ENCODE measurements at places on chromosomes 5 and 9. TPM values are rescaled to one million over a fixed set of nuclear protein-coding genes. Genes with fewer than 3 reads are reported as not detected.

- H3K27me3 ChIP-seq, result no peaks in the 10 kb centered on the region
- no peaks in the 10 kb centered on the region for H3K4me1 ChIP-seq
- H3K36me3 ChIP-seq, result no peaks in the 10 kb centered on the region
- no peak for DNase-seq
Measured at GRCh38 chr9:120299785-120300184, 280.2 kb downstream of the CDK5RAP2 start.

The UGT3A1 gene
- total RNA-seq, result not detected

- H3K4me3 ChIP-seq, result no peak overlapping the region
- no peak for DNase-seq
- no peaks in the 10 kb centered on the region for H3K27me3 ChIP-seq
- no peaks in the 10 kb centered on the region for H3K4me1 ChIP-seq
Measured at GRCh38 chr9:91258451-91258850, 103.3 kb downstream of the AUH start.

DNA sequence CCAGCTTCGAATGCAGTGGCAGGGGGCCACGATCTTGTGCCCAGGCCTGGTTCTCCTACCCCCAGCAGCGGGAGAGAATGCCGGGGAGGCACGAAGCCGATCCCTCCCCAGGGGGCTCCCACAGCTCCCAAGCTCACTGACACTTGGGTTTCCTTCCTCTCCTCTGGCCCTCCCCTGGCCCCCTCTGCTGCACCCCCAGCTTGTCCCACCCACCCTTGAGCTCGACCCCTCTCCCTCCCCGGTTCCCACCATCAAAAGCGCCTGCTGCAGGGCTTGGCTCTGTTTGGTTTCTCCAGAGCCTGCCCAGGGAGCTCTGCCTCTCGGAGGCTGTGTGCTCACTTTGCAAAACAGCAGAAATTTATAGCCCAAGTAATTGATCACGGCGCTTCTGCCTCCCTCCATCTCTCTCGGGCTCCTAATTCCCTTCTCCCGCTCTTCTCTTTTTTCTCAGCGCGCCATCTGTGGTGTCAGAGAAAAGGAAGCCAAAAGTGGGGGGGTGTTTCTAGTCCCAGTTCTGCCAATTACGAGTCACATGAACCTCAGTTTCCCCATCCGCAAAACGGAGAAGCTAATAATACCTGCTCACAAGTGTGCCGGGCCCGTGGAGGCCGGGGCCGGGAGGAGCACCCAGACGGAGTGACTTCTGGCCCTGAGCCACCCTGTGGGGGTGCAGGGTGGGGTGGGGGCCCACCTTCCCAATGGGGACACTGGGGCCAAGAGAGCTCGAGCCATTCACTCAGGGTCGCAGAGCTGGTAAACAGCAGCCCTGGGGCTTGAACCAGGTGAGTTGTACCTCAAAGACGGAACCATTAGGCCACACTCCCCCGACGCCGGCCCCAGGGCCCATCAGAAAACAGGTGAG is 141.2 kb upstream of the IER5L start:
- no peak overlapping the region for H3K4me3 ChIP-seq
- peak; percentile 58 for DNase-seq
- H3K36me3 ChIP-seq, result no peaks in the 10 kb centered on the region
- H3K4me1 ChIP-seq, result peaks cover 77% of the 10 kb centered on the region
- H3K27ac ChIP-seq, result peak overlapping the region; percentile 92
- H3K27me3 ChIP-seq, result no peaks in the 10 kb centered on the region

GRCh38 chr5:7181841-7182240 is 214.1 kb upstream of the ADCY2 start:
- DNase-seq, result no peak
- no peaks in the 10 kb centered on the region for H3K27me3 ChIP-seq
- H3K4me1 ChIP-seq, result no peaks in the 10 kb centered on the region

DNA sequence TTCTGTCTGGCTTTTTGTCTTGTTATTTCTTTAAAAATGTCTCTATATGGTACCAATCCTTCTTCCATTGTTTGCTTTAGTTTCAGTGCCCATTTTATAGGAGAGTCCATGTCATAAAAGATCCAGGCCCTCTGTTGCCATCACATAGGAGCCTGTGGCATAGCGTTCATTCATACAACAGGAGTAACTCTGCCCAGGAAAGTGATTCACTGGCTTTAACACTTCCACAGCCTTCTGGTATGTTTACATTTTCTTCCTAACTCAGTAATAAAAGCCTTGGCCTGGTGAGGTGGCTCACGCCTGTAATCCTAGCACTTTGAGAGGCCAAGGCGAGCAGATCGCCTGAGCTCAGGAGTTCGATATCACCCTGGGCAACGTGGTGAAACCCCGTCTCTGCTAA is 519.3 kb upstream of the PTGER4 start:
- no peak for DNase-seq
- no peaks in the 10 kb centered on the region for H3K27me3 ChIP-seq
- no peak overlapping the region for H3K27ac ChIP-seq
- H3K4me1 ChIP-seq, result no peaks in the 10 kb centered on the region
- no peak overlapping the region for H3K4me3 ChIP-seq

DNA sequence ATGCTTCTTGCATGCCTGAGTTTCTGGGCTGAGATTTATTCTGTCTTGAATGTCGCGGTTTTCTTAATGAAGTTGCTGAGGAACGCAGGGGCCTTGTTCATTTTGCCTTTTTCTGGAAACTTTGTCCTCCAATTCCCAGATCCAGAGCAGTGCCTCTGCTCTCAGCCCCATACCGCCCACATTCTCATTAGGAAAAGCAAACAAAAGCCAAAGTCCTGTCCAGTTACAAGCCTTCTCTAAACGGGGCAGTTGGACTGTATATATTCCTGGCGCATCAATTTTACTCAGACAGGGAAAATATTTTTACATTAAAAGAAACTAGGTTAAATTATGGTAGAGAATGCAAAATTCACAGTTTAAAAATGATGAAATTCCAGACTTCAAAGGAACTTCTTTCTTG is 1.2 kb upstream of the PSAT1 start:
- peak overlapping the region; percentile 20 for H3K27ac ChIP-seq
- peaks cover 4% of the 10 kb centered on the region for H3K4me1 ChIP-seq
- peak overlapping the region; percentile 57 for H3K4me3 ChIP-seq
- H3K27me3 ChIP-seq, result no peaks in the 10 kb centered on the region

The OR13F1 gene
- not detected for total RNA-seq

The JAKMIP2 gene
- not detected for total RNA-seq

DNA sequence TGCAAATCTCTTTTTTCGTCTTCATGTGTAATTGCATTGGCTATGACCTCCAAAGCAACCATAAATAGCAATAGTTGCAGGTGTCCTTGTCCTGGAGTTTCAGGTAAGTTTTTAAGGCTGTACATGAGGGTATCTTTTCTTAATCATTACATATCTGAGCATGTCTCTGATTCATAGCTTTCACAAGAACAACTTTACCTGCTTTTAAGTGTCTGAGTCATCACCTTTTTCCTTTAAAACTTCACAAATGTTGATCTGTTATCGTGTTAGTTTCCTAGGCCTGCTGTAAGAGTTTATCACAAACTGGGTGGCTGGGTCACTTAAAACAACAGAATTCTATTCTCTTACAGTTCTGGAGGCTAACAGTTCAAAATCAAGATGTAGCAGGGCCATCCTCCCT is 13.8 kb downstream of the GARNL3 start:
- H3K4me1 ChIP-seq, result peaks cover 25% of the 10 kb centered on the region
- DNase-seq, result no peak
- no peak overlapping the region for H3K27ac ChIP-seq
- no peak overlapping the region for H3K4me3 ChIP-seq

The VLDLR gene
- total RNA-seq, result 4.9 TPM

All from ascending aorta (tissue), 2 donors.